Mesenteric fat pad (tissue), 1 donor: ENCODE measurements at places on chromosomes 12 and 14.

- DNase-seq = no peak
Measured at GRCh38 chr12:112130441-112130998, 5.2 kb downstream of the TRAFD1 start.

DNA sequence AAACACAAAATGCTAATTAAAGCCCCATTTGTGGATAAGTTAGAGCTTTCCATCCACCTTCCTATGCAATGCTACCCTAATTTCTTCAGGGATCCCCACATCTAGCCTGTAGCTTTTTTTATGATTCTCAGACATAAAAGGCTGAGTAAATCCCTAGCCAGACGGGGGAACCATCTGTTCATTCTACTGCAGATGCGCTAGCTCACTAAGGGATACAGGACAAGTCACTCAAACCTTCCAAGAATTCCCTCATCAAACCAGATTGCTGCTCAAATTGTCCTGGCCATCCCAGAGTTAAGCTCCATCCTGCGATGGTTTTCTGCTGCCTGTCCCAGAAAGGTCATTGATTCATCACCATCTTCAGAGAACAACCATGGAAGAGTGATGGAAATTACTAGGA, 56.7 kb downstream of the MYRFL start:
- DNase-seq = no peak

DNA sequence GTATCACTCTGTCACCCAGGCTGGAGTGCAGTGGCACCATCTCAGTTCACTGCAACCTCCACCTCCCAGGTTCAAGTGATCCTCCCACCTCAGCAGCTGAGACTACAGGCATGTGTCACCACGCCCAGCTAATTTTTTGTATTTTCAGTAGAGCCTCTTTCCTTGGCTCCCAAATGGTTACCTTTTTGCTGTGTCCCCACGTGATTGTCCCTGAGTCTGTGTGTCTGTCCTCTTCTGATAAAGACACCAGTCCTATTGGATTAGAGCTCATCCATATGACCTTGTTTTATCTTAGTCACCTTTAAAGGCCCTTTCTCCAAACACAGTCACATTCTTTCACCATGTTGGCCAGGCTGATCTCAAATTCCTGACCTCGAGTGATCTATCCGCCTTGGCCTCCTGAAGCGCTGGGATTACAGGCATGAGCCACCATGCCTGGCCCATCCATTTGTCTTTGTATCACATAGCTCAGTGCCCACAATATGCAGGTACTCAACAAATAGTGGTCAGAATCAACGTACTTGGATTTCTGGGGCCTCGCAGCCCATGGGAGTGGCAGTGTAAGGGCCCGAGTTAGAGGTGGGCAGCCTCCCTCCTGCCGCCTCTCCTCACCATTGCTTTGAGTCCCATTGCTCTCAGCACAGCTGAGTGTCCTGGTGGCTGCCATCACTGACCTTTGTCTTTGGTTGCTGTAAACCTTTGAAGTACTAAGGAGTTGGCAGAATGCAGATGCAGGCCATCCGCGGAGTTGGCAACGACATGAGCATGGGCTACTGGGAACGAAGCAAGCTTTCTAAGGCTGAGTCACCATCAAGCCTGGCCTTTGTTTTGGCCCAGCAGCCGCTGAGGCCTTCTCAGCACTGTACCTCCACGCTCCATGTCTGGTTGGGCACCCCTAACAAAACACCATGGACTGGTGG, 9.3 kb downstream of the TPCN1 start:
- no peak for DNase-seq

- DNase-seq = no peak
Measured at GRCh38 chr12:94761559-94761958, 111.2 kb upstream of the TMCC3 start.

DNA sequence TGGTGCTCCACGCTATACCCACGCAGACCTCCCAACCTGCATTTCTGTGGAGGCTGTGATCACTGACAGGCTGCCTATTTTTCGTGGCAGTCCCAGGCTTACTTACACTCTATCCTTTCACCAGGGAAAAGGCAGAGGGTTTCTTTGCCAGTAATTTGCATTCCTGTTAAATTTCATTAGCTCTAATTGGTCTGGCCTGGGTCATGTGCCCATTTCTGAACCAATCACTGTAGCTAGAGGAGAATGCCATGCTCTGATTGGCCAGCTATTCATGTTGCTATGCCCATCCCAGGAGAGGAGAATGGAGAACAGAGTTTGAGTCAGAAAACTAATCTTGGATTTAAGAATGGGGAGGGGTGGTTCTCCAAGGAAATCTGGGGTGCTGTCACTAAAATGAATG, 43.2 kb upstream of the TUNAR start:
- DNase-seq = no peak

- no peak for DNase-seq
Measured at GRCh38 chr12:100936661-100937060, 142.1 kb downstream of the ANO4 start.

DNA sequence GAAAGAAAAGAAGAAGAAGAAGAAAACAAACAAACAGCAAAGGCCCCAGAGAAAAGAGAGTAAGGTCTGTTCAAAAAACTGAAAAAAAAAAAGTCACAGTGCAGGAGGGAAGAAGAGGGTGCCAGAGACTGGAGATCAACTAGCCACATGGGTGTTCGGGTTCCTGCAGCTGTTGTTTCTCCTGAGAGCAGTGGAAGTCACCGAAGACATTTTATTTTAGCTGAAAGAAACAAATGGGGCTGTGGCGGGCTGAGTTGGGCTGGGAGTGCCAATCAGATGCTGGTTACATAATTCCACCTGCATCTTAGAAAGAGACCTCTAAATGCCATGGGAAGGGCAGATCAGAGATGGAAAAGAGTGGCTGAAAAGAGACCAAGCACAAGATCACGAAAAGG, 33.9 kb downstream of the ACTN1 start:
- DNase-seq = no peak

DNA sequence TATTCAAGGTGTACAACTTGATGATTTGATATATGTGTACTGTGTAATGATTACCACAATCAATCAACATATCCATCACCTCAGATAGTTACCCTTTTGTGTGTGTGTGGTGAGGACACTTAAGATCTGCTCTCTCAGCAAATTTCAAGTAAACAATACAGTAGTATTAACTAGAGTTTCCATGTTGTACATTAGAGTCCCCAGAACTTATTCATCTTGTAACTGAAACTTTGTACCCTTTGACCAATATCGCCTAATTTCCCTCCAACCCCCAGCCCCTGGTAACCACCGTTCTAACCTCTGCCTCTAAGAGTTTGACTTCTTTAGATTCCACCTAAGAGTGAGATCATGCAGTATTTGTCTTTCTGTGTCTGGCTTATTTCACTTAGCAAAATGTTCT, 12.1 kb downstream of the ADCK1 start:
- no peak for DNase-seq

DNA sequence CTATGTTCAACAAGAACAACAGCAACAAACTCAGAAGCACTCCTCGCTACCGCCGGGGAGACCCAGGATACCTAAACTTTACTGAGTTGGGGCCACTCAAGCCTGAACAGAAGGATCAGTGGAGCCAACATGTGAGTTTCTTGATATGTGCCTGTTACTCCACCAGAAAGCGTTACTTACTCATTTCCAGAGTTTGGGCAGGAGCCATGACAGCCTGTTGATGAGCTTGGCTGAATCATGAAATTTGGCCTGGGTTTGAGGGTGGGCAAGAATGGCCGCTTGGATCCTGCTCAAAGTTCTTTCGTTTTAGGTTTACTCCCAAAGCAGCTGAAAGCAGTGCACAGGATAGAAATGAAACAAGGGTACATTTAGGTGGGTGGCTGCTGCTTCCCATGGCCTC, 12.0 kb upstream of the GALNT6 start:
- no peak for DNase-seq

- no peak for DNase-seq
Measured at GRCh38 chr14:85223667-85224066, 306.3 kb upstream of the FLRT2 start.

GRCh38 chr14:91286530-91286937, 42.0 kb upstream of the GPR68 start:
- DNase-seq = no peak

GRCh38 chr12:15505616-15506015, 183.3 kb downstream of the PTPRO start:
- DNase-seq = no peak

GRCh38 chr12:20120403-20120725, 248.0 kb upstream of the PDE3A start:
- no peak for DNase-seq

GRCh38 chr12:46522071-46522470, 149.5 kb upstream of the SLC38A2 start:
- DNase-seq = no peak

GRCh38 chr12:57640175-57641042, 7.4 kb upstream of the B4GALNT1 start:
- no peak for DNase-seq

DNA sequence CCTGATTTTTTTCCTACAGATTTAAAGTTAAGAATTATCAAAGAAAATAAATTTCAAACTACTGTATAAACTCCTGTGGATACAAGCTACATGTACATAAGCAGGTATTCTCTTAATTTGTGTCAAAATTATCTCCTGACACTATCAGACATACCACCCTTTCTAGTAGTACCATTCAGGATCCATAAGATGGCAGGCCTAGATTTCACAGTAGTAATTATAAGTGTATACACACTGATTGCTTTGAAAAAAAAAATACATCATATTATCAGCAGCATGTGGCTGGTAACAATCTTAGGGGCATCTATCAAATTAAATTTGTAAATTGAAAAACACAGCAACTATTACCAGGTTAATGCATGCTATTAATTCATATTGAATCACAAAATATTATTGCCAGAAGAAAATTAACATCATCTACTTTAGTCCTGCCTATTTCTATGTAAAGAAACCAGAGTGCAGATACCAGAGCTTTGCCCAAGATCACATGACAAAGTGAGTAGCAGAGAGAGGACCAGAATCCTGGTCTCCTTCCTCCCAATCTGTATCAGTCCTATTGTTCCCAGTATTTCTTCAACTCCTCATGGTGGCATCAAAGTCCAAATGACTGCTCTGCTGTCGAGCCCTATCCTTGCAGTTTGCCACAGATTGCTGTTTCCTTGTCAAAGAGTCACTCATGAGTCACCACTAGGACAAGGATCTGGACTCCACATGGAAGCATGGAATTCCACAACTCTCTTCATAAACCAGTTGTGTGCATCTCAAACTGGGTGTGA, 27.7 kb upstream of the CALM1 start:
- DNase-seq = no peak

DNA sequence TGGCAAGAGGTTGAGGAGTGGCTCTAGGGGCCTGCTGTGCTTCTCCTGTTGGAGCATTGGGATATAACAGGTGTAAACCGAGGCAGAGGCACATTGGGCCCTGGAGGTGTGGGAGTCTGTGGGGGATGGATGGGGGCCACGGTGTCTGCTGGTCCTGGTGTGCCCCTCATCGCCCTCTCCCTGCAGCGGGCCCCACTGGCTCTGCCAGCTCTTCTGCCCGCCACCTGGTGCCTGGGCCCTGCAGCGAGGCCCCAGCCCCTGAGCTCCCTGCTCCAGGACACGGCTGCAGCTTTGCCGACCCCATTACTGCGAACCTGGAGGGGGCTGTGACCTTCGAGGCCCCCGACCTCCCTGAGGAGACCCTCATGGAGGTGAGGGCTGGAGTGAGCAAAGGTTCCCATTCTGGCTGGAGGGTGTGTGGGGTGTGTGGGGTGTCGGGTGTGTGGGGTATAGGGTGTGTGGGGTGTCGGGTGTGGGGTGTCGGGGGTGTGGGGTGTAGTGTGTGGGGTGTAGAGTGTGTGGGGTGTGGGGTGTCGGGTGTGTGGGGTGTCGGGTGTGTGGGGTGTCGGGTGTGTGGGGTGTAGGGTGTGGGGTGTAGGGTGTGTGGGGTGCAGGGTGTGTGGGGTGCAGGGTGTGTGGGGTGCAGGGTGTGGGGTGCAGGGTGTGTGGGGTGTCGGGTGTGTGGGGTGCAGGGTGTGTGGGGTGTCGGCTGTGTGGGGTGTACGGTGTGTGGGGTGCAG, 10.6 kb upstream of the PUS1 start:
- DNase-seq = no peak

DNA sequence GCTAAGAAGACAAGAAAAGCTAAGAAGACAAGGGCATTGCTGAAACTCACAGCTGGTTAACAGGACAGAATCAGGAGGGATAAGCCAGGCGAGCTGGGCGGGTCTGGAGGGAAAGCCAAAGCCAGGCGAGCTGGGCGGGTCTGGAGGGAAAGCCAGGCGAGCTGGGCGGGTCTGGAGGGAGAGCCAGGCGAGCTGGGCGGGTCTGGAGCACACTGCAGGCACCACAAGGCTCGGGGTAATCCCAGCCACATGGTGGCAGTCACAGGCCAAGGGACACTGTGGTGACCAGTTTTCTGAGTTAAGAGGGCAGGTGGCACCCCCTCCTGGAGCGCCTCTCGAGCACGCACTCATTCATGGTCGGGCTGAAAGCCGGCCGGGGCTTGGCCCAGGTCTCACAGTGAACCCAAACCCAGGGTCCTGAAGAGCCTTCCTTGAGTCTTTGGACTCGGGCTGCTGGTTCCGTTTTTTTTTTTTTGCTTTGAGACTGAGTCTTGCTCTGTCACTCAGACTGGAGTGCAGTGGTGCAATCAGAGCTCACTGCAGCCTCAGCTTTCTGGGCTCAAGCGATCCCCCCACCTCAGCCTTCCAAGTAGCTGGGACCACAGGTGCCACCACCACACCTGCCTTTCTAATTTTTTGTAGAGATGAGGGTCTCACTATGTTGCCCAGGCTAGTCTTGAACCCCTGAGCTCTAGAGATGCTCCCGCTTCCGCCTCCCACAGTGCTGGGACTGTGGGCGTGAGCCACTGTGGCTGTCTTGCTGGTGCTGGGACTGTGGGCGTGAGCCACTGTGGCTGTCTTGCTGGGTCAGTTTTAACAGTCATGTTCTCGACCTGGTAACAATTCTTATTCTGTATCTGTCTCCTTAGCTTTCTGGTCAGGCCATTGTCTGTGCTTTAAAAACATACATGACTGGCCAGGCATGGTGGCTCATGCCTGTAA, 40.2 kb downstream of the HSP90AA1 start:
- DNase-seq = no peak

DNA sequence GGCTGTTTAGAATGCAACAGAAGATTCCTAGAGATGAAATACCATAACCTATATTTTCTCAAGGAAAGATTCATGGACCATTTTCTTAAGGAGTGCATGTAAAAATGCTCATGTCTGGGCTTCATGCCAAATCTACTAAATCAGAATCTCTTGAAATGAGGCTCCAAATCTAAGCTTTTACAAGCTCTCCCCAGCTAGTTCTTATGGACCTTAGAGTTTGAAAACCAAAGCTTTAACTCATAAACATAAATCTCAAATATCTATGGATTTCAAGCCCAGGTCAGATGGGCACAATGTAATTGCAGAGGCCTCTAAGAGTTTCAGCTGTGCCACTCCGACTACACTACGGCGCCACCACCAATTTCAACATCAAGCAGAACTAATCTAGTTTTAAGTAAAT, 117.3 kb upstream of the CAND1 start:
- no peak for DNase-seq

DNA sequence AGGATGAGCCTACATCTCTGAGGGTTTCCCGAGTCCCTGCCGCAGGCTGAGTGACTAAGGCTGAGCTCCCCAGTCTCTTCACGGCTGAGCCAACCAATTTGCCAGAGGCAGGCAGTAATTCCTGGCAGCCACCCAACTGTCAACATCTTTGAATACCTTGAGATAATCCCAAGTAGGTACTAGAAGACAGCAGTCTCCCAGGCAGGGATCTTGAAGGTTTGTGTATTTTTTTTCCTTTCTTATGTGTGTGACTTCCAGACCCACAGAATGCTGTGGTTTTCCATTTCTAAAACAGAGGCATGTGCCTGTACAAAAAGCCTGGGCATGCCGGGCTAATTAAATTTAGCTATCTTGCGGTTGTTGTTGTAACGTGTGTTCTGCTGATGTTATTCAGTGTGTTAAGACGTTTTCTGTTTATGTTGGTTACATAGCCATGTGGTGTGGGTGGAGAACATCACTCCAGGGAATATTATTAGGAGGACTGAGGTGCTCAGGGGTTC, 155.5 kb downstream of the ANO2 start:
- DNase-seq = no peak
